ENCODE measurements at places on chromosomes 13 and 19.

GRCh38 chr19:57338877-57339276 lies 12.2 kb upstream of the ZNF304 start:
- no peaks in the 10 kb centered on the region for H3K27me3 ChIP-seq
- DNase-seq = peak; percentile 90
- H3K4me1 ChIP-seq = no peaks in the 10 kb centered on the region
- H3K27ac ChIP-seq = no peak overlapping the region
- H3K4me3 ChIP-seq = no peak overlapping the region

DNA sequence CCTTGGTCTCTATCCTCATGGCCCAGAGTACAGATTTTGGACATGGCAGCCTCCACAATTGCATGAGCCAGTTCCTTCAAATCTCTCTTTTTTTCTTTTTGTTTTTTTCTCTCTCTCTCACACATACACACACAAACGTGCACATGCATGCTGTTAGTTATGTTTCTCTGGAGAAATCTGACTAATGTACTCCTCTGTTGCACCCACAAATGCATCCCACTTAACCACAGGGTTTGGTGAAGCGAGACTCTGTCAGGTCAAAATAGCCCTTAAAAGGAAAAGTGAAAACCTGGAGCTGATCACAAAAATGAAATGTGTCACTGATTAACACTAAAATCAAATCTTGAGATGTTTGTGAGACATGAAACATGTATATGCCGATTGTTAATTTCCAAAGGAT lies 374.6 kb upstream of the ARGLU1 start:
- H3K4me1 ChIP-seq = no peaks in the 10 kb centered on the region
- H3K36me3 ChIP-seq = no peaks in the 10 kb centered on the region
- H3K27me3 ChIP-seq = no peaks in the 10 kb centered on the region
- H3K4me3 ChIP-seq = no peak overlapping the region
- H3K27ac ChIP-seq = no peak overlapping the region
- DNase-seq = no peak

DNA sequence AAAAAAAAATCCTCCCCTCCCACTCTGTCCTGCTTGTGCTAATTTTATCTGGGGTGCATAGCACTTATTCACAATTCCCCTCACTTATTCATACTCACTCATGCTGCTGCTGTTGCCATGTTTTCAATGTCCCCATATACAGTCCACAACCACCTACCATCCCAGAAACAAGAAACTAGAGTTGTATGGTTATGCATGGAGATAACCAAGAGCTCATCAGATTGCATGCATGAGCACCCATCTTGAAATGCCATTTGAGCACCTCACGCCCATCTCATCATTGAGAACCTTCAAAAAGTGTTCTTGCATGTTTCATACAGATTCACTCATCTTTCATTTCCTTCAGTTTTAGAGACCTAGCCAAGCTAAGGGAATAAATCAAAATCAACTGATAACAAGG lies 15.1 kb upstream of the N4BP2L2 start:
- H3K4me3 ChIP-seq = no peak overlapping the region
- H3K27me3 ChIP-seq = no peaks in the 10 kb centered on the region
- no peaks in the 10 kb centered on the region for H3K36me3 ChIP-seq
- H3K27ac ChIP-seq = no peak overlapping the region

DNA sequence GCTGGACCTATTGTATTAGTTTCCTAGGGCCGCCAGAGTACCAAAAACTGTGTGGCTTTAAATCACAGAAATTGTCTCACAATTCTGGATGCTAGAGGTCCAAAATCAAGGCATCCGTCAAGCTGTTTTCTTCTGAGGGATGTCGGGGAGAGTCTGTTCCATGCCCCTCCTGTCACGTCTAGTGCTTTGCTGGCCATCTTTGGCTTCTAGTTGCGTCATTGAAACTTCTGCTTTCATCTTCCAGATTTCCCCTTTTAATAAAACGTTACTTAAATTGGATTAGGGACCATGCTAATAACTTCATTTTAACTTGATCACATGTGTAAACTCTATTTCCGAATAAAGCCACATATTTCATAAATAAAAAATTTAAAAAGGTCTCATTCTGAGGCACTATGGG lies 47.5 kb downstream of the TRPM4 start:
- DNase-seq = no peak
- H3K4me3 ChIP-seq = no peak overlapping the region
- H3K27me3 ChIP-seq = no peaks in the 10 kb centered on the region
- H3K4me1 ChIP-seq = peaks cover 12% of the 10 kb centered on the region
- peaks cover 34% of the 10 kb centered on the region for H3K36me3 ChIP-seq

DNA sequence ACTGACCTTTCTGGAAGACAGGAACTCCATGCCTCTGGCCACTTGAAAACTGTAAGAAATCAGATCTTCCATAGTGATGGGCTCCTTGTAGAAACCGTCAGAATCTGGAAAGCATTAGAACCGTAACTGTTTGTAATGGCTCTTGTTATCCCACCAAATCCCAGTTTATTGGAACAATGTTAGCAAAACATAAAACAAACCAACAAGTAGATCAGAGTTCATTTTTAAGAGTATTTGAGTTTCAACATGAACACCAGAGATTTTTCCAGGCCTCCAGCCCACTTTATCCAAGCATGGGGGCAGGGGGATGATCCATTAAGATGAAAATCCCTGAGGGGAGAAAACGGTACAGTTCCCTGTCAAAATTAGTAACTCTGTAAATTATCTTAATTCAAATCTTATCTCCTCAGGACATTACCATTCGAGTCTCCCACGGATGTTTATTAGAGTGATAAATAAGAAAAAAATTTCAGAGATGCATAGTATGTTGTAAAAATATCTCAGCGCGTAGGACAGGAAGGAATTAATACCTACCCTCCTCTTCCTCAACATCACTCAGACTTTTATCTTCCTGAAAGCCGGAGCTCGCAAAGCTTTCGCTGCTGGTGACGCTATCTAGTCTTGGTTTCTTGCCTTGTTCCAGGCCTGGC lies 172.5 kb downstream of the FLT1 start:
- H3K36me3 ChIP-seq = no peaks in the 10 kb centered on the region
- H3K4me1 ChIP-seq = no peaks in the 10 kb centered on the region
- H3K27me3 ChIP-seq = no peaks in the 10 kb centered on the region
- H3K4me3 ChIP-seq = no peak overlapping the region
- no peak overlapping the region for H3K27ac ChIP-seq

DNA sequence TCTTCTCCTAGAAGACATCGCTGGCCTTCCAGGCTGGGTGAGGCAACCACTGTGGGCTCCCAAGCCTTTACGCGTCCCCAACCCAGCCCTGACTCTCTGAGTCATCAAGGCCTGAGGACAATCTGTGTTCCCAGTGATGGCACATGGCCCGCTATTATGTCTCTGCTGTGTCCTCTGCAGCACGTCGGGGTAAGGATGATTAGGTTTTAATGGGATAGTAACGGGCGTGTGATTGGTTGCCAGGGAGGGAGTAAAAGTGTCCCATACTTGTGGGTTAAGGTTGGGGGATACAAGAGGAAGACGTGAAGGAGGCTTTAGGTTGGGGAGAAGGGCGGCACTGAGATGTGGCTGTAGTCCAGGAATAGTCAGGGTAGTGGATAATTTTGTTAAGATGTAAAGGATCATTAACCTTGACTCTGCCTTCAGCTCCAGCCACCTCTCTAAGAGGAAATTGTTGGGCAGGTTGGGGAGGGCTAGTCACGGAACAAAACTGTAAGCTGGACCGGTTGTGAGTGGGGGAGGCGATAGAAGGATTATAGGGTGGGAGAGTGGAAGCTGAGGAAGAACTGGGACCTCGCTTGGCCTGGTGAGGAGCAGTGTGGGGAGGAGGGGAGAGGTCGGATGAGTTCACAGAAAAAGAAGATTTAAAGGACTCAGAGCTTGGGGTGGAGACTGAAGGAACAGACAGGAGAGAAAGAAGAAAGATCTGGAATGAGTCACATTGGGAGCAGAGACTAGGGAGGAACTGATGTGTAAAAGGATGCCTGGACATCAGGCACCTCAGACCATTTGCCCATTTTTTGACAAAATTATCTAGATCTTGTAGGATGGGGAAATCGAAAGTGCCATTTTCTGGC lies 27.9 kb upstream of the IGFL1 start:
- H3K36me3 ChIP-seq = no peaks in the 10 kb centered on the region
- H3K4me3 ChIP-seq = no peak overlapping the region
- no peak for DNase-seq
- H3K27ac ChIP-seq = no peak overlapping the region
- peaks cover 18% of the 10 kb centered on the region for H3K4me1 ChIP-seq
